Cerebellar cortex (tissue), 1 donor: ENCODE measurements at places on chromosomes 1 and 21.

- DNase-seq: no peak
These were observed 110.4 kb upstream of the C1orf21 start for GRCh38 chr1:184276416-184276815.

GRCh38 chr21:36615274-36615964 is 83.5 kb upstream of the SIM2 start:
- no peak for DNase-seq

DNA sequence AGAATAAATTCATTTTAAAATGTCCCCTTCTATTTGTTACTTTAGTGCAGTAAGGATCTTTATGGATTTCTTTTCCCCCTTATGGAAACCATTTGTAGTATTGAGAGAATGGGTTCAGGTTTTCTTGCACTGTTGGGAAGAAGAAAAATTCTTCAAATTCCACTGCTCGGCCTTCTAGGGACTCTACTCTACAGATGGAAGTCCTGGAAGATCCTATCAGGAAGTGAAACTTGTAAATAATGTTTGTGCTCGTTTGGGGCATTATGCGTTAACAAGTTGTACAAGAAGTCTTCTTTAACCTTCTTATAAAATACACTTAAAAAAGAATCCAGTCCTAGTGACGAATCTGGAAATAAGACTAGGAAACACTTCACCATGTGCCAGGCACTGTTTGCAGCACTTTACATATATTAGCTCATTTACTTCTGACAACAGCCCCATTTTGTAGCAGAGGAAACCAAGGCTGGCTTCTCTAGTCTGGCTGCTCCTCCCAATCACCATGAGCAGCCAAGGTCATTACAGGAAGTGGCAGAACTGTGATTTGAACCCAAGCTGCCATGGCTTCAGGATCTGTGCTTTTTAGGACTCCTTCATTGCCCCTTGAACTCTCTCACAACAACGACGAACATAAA is 11.8 kb downstream of the LRRC8D start:
- DNase-seq: no peak

GRCh38 chr1:3078430-3078861 is 9.4 kb downstream of the PRDM16 start:
- DNase-seq: no peak

DNA sequence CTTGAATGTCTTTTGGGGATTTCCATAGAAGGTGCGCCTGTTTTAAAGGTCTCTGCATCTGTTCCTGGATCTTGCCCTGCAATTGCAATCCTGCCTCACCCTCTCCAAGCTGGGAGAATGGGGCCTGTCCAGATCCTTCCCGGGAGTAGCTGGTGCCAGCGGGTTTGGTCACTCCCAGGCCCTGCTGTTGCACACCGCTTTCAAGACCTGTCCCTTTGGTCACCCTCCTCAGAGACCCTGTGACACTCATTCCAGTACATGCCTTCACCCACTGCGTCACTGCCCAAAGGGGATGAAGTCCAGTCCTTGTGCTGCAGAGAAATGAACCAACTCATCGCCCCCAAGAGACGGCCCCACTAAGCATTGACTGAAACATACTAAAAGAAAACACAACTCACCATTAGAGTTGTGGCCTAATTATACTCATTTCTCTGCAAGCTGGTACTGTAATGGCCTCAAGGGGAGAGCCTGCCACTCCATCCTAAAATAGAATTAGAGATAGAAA is 1.9 kb upstream of the IRF2BP2 start:
- DNase-seq: peak; percentile 75

DNA sequence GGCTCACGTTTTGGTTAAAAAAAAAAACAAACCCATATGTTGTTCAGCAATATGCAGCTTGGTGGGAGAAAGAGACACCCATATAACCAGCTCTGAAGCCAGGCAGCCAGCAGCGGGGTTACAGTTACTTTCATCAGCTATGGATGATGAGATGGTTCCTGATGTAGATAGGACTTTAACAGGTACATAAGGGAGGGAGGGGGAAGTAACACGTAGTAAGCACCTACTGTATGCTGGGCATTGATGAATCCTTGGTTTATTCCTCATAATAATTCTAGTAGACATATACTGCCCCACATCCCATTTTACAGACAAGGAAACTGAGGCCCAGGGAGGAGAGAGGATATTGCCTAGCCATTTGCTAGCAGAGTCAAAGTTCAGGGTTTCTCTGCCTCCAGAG is 2.0 kb downstream of the SLC1A7 start:
- DNase-seq: no peak
